ENCODE measurements at places on chromosomes 1 and 21.

DNA sequence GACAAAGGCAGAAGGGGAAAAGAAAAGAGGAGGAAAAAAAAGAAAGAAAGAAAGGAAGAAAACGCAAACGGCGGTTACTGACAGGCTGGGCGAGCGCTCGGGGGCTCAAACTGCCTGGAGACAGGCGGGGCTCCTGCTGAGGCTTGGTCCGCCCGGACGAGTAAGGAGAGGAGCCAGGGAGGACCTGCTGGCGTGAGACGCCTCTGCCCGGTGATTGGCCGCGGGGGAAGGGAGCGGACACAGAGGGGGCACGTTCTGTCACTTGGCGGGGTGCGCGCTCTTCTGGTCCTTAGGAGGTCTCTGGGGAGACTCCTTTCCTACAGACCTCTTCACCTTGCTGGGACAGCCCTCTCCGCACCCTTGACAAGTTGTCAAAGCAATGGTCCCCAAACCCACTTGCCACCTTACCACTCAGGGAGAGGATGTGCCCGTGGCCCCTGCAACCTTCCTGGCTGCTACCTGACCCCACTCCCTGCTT lies 791 bp upstream of the PIK3R3 start:
- peak; percentile 68 for DNase-seq

GRCh38 chr1:99268021-99268420 lies 3.7 kb downstream of the PLPPR4 start:
- DNase-seq = no peak

- DNase-seq = no peak
Measured at GRCh38 chr21:41366522-41367151, 4.8 kb downstream of the MX2 start.

DNA sequence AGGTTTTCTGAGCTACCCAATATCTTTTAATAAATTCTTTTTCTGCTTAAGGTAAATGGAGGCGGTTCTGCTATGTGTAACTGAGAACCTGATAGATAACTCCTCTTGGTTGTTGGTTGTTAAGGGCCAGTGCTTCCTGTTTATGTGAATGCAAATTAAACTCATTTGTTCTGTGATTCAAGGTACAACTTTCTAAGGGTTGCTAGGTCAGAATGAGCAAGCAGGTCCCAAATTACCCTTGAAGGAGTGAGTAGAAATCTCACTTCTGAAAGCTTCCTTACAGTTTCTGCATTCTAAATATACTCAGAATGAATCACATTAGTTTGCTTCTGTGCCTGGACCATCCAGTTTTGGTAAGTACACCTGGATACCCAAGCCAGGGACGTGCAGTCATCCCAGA lies 15.5 kb upstream of the FAM78B start:
- DNase-seq = no peak

DNA sequence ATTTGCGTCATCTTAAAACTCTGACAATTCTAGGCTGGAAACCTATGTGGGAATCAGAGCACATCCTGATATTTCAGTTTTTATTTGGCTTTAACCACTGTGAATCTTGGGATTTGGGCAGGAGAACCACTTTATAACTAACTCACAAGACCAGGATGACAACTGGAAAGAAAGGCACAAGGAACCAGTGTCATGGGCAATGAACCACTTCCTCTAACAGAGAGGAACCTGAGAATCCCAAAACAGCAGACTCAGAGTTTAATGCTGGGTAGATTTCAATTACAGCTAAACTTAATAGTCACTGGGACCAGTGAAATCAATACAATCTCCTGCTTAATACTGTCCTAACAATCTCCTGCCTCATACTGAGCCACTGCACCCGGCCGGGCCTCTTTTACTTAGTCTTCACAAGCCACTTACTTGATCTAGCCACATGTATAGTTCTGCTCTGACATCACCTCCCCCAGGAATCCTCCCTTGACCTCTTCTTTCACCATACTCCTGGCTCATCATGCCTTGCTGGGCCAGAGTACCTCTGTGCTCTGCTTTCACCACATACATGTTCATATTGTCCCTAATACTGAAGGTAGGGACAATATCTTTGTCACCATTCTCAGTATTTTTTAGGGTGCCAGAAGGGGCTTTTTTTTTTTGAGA lies 20.2 kb upstream of the SLFNL1 start:
- no peak for DNase-seq
